Endothelial cell of umbilical vein (primary cell): ENCODE measurements at places on chromosomes 2 and 18. TPM values are rescaled to one million over a fixed set of nuclear protein-coding genes. Genes with fewer than 3 reads are reported as not detected.

Gene LOXHD1
- 0.02 TPM in 1 of 2 replicates, not detected in the other for polyA plus RNA-seq

Gene ATRAID
- polyA plus RNA-seq = 280 and 283 TPM in 2 replicates

Gene KIF1A
- polyA plus RNA-seq = 0.02 and 0.11 TPM in 2 replicates

Gene TMSB10
- 2,259 and 2,774 TPM in 2 replicates for polyA plus RNA-seq

Gene AMER3
- polyA plus RNA-seq = not detected in 2 replicates

Gene CFAP53
- polyA plus RNA-seq = 0.10 and 0.12 TPM in 2 replicates

Gene SIGLEC15
- polyA plus RNA-seq = not detected in 2 replicates

GRCh38 chr2:121094101-121094500 lies 190.9 kb downstream of the TFCP2L1 start:
- DNase-seq = no peak

- no peak for DNase-seq
These were observed 154.7 kb upstream of the HS6ST1 start for GRCh38 chr2:128473175-128474035.

GRCh38 chr18:79549638-79550000 lies 130.0 kb upstream of the CTDP1 start:
- DNase-seq = no peak

GRCh38 chr2:136718273-136718672 lies 47.1 kb upstream of the THSD7B start:
- no peak for DNase-seq

- no peak for DNase-seq
These were observed 14.6 kb upstream of the ACOXL start for GRCh38 chr2:110717734-110718133.

DNA sequence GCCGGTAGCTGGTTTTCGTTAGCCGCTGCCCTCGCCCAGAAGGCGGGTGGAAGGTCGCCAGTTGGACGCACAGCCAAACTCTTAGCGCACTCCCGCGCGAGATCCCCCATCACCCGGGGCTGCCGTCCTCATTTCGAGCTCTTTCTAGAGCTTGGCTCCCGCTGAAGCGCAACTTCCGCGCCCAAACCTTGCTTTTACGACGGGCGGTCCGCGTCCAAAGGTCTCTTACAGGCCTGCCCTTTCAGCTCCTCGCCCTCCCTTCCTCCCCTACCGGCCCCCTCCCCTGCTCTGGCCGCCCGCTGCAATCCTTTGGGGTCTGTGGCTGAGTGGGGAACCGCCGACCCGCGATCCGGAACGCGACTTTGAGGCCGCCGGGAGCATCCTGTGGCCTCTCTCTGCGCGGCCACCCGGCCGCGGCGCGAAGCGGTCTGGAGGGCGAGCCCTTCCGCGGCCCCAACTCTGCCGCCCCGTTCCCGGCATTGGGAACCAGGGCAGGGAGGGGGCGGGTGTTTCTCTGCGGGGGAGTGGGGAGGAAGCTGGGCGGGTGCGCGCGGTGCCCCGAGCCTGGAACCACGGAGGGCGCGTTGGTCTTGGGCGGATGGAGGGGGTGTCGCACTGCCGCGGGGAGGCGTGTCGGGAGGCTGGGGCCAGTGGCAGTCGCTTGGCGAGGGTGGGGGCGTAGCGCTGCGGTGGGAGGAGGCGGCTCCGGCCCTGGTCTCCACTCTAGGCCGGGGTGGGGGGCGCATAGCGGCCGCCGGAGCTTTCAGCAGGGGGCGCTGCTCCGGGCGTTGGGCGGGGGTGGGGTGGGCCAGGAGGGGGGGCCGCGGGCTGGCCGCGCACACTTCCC lies at the start of gene GDF7:
GDF7 (plus strand) TSS at position 841 of the 847 bp plus-strand sequence. CDS start 96 bp downstream, outside the sequence.
- DNase-seq = peak; percentile 79

- DNase-seq = no peak
These were observed 15.0 kb upstream of the TTR start for GRCh38 chr18:31576670-31577069.

DNA sequence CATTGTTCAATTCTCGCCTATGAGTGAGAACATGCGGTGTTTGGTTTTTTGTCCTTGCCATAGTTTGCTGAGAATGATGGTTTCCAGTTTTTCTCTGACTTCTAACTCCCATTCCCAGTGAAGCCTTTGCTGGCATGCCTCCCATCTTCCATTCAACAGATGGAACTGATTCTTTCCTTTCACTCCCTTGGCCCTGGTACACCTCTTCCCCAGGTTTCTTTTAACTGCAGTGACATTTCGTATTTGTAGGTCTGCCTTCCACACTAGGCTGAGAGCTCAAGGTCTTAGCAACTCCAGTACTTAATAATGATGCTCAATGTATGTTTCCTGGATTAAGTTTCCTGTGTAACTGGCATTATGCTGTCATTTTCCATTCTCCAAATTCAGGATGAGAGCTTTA lies 48.5 kb downstream of the GAREM1 start:
- no peak for DNase-seq
